NCI-H187 (cell line): ENCODE measurements at places on chromosomes 4 and X.
A peak's percentile ranks its signal among the peaks of the same experiment; 100 is the strongest.

DNA sequence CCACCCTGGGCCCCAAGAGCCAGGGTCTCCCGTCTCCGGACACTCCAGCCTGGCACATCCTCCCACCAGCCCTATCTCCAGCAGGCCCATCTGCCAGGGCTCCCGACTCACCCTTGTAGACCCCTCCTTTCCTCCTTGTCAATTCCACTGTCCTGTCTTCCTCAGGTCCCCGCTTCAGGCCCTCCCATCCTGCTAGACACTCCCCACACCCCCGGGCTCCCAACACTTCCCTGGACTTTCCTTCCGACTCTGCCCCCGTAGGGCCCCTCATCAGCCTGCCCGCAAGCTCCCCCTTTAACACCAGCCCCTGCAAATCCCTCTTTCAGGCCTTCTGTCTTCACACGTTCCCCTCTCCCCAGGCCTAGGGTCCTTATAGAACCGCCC, 1.1 kb downstream of the PRAF2 start:
- DNase-seq = no peak

- DNase-seq = no peak
Measured at GRCh38 chrX:112734290-112734689, 54.6 kb upstream of the LHFPL1 start.

DNA sequence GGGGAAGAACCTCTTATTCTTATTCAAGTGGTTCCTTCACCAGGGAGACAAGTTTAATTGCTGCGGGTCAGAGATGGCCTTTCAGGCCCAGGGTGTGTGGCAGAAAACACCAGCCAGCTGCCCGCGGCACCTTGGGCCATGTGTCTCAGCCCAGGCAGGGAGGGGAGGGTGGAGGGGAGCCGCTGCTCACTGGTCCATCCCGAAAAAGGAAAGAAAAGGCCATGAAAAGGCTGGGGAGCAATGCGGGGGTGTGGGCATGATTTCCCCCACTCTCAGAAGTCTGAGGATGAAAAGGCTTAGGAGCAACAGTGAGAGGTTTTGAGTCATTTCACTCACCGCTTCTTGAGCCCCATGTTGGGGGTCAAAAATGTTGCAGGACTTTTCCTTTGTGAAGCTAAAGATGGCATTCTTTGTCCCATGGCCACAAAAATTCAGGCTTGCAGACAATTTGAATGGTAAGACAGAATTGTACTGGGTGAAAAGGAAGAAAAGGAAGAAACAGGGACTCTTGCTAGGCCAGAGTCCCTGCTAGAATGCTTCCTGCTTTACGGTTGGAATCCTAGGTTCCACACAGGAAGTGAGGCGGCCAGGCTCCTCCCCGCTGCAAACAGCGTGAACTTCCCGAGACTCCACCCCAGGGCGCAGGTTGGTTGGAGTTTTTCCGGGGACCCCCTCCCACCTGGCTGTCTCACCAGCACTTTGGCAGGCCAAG, 17.4 kb upstream of the FAM47E start:
- DNase-seq = no peak

DNA sequence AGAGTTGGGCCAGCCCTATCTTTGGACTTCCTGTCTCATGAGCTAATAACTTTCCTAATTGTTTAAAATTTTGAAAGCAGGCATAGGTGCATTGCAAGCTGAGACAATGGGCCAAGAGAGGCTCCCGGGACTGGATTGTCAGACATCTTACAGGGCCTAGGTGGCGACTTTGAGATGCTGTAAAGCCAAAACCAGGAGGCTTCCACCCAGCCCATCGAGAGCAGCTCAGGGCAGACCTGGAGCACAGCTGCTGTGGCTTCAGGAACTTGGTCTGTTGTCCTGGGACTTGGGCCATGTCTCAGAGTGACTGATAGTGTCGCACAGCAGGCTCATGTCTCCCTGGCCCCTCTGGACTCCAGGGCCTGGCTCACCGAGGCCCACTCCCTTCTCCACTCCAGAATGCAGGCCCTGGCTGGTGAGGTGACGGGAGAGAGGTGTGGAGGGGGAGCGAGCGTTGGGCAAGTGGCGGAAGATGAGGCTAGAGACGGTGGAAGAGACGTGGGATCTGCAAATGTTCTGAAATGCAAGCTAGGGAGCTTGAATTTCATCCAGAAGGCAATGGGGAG, 24.1 kb upstream of the MTM1 start:
- no peak for DNase-seq

GRCh38 chrX:65241059-65241721, 264.9 kb upstream of the ZC4H2 start:
- DNase-seq = no peak

GRCh38 chrX:1511150-1511549, 25.8 kb downstream of the P2RY8 start:
- no peak for DNase-seq

GRCh38 chr4:101276661-101277060, 70.7 kb downstream of the PPP3CA start:
- DNase-seq = no peak

- no peak for DNase-seq
Measured at GRCh38 chr4:12499693-12500092, 984.4 kb downstream of the RAB28 start.

- DNase-seq = no peak
Measured at GRCh38 chr4:13989501-13989900, 362.0 kb upstream of the BOD1L1 start.

- DNase-seq = no peak
Measured at GRCh38 chrX:120310861-120311726, at the start of gene TMEM255A. Gene TMEM255A (minus strand): TSS chrX:120311461. CDS start chrX:120311309, 152 bp downstream.

- DNase-seq = no peak
Measured at GRCh38 chr4:43271946-43272345, 379.4 kb downstream of the GRXCR1 start.

GRCh38 chr4:40461062-40461461, 125.9 kb downstream of the CHRNA9 start:
- no peak for DNase-seq

DNA sequence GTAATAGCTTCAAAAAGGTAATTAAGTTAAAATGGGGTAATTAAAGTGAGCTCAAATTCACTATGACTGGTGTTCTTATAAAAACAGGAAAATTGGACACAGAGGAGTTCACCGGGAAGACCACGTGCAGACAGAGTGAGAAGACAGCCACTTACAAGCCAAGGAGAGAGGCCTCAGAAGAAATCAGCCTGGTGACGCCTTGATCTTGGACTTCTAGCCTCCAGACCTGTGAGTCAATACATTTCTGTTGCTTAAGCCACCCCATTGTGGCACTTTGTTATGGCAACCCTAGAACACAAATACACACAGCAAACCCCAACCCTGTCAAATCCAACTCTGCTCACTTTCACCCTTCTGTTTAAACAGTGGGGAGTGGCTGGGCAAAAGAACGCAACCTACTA, 4.1 kb upstream of the CD38 start:
- DNase-seq = no peak

- no peak for DNase-seq
Measured at GRCh38 chr4:111269439-111269838, 646.6 kb upstream of the PITX2 start.

GRCh38 chr4:2818351-2818939, 25.2 kb upstream of the ADD1 start:
- DNase-seq = no peak

GRCh38 chrX:74211911-74212310, 92.1 kb upstream of the ZCCHC13 start:
- DNase-seq = no peak

- no peak for DNase-seq
Measured at GRCh38 chrX:24173115-24173847, 23.8 kb downstream of the ZFX start.

DNA sequence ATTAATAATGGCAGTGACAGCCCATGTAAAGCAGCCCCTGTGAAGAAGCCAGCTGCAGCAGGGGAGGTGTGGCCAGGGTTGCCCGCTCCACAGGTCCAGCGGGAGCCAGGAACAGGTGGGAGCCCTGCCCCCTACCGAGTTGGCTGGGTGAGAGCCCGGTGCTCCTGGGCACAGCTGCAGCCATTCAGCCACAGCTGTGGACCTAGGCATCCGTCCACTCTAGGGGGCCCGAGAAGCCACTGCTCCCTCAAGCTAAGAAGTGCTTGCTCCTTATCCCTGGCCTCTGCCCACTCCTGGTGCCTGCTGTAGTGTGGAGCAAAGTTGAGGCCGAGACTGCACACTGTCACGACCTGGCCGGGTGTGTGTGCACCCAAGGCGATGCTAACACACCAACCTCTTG, 1469.0 kb downstream of the PCDH7 start:
- no peak for DNase-seq

- no peak for DNase-seq
Measured at GRCh38 chr4:56086073-56086541, 137.4 kb downstream of the CEP135 start.

DNA sequence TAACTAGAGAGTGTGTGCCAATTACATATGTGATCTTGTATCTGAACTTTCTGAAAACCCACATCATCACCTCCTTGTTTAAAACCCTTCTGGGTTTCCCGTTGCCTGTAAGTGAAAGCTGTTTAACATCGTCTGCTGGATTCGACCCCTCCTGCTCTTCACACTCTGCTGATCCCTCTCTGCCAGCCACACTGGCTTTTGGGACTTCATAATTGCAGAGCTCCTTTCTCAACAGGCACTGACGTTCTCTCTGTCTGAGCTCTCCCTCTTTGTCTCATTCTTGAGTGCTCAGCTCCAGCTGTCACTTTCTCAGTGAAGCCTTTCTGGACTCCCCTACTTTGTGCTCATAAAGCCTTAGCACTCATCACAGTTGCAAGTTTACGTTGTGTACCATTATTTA, 153.9 kb downstream of the CEP135 start:
- DNase-seq = no peak

DNA sequence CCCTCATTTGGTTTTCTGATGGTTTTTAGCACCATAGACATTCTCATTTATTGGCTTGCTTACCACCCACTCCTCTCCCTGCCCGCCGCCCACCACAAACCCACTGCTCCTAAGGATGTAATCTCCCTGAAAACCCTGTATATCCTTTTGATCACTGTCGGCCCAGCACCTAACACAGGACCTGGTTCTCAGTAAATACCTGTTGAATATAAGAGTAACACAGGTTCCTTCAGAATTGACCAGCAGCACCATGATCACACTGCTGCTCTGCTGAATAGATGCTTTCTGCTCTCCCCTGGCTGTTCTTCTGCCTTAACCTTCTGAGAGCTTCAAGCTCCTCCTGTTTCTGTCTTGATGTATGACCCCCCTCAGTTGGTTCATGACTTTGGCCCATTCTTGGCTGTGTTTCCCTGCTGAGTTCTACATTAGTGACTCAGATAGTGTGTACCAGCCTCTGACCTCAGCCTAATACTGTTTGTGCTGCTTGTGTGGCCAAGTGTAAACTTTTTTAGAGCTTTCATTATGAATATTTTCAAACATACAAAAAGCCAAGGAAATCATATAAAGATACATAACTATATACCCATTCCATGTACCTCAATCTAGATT, 265.3 kb downstream of the FRMPD4 start:
- no peak for DNase-seq

DNA sequence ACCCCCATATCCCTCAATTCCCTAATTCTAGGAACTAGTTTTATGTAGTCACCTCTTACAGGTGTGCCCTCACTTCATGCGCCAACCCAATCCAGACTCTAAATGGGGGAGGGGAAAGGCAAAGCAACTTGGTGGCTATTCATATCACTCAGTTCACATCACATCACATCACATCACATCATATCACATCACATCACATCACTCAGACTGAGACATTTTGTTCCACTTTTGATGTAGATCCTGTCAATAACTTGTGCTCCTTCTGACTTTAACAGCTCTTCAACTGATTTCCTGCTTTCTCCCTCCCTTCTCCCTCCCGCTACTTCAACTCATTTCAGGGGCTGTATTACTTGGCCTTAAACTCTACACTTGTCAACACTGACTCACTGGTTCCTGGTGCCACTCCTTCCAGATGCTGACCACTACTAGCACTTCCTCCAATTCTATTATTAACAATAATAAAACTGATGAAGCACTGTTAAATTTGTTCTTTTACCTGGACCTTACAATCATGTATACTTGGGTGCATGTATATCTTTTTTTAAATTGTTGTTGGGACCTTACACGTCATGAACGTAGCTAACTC, 29.1 kb upstream of the PLS3 start:
- no peak for DNase-seq

DNA sequence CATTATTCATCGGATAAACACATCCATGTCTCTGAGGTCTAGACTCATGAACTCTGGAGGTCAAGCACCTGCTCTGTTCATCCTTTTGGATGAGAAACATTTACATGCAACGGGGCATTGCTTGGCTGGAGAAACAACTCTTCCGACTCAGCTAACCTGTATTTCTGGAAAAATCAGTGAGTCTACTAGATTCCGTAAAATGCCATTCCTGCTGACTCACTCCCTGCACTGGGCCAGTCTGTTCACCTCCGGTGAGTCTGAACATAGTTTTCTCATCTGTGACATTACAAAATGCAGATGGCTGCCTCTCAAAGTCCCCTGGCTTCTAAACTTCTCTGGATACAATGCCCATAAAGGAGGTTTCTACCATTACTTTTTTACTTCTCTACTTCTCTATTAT, 185.7 kb upstream of the HS3ST1 start:
- DNase-seq = no peak

DNA sequence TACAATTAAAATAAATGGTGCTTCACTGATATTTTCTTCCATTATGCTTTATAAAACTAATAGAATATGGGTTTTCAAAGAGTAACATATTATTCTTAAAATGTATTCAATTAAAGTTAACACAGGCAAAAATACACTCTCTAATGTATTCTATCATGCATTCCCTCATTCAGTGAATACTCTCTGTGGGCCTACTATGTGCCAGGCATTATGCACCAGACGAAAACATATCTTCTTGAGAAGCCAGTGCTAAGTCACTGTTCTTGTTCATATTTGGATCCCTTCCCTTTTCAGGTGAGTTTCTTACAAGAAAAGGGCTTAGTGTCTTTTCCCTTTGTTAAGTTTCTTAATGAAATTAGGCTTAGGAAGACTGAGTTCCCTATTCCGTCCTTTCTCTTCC, 58.1 kb downstream of the NAF1 start:
- no peak for DNase-seq

GRCh38 chrX:132171881-132172280, 44.1 kb upstream of the FRMD7 start:
- no peak for DNase-seq

DNA sequence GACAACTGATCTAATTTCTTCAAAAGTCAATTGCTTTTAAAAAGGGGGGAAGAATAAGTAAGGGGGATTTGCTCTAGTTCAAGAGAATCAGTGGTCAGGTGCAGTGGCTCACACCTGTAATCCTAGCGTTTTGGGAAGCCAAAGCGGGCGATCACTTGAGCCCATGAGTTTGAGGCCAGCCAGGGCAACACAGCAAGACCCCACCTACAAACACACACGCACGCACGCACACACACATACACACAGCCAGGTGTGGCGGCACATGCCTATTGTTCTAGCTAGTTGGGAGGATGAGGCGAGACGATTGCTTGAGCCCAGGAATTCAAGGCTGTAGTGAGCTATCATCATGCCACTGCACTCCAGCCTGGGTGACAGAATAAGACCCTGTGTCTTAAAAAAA, 9.6 kb downstream of the GRSF1 start:
- DNase-seq = no peak

GRCh38 chr4:158676076-158676475, 4.0 kb downstream of the ETFDH start:
- no peak for DNase-seq

- DNase-seq = peak; percentile 1
Measured at GRCh38 chr4:89904524-89904923, 9.9 kb downstream of the MMRN1 start.
